ENCODE measurements at places on chromosomes 12 and 14.
A peak's percentile ranks its signal among the peaks of the same experiment; 100 is the strongest.

DNA sequence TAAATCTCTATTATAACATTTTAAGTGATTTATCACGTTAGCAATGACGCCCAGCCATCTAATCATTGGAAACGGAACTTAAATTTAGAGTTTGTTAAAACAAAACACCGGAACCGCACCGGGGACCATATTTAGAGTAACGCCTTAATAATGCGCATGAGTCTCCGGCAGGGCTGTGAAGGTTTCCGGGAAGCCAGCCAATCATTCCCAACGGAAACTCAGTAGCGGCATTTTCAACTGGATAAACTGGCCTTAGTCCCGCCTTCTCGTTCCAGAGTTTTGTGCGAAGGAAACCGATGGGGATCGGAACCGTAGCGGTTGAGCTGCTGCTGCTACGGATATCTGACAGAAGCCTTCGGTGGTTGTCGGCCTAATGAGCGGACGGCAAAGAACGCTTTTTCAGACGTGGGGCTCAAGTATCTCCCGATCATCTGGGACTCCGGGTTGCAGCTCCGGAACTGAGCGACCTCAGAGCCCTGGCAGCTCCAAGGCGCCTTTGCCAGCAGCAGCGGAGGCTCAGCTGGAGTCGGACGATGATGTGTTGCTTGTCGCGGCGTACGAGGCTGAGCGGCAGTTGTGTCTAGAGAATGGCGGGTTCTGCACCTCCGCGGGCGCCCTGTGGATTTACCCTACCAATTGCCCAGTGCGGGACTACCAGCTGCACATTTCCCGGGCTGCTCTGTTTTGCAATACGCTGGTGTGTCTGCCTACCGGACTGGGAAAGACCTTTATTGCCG lies at the start of gene FANCM:
TSS of gene FANCM (plus strand) at position 272 of the 737 bp plus-strand sequence. CDS start at position 374, 102 bp downstream.
- DNase-seq: peak; percentile 95

GRCh38 chr12:114984634-114985061 lies 300.7 kb upstream of the TBX3 start:
- no peak for DNase-seq

- no peak for DNase-seq
These were observed 101.1 kb downstream of the KTN1 start for GRCh38 chr14:55681096-55681495.

- DNase-seq: no peak
These were observed 218.1 kb downstream of the MON2 start for GRCh38 chr12:62684570-62685295.

- DNase-seq: no peak
These were observed 108.2 kb downstream of the STXBP6 start for GRCh38 chr14:24941719-24942118.

DNA sequence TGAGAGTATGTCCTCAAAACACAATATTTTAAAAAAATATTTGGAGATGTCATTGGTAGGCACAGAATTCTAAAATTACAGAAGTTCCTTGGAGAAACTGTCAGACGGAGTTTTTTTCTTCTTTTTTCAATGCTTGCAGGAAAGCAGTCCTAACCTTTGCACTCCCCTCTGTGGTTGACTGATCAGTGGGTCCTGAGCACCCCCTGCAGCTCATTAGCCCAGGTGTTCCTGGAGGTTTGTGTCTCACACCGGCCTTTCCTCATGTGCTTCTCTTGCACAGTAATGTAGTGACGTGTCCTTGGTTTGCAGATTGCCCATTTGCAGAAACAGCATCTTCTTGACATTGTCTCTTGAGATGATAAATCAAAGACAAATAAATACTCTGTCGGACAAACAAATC lies 513.0 kb downstream of the TMEM121 start:
- DNase-seq: no peak

DNA sequence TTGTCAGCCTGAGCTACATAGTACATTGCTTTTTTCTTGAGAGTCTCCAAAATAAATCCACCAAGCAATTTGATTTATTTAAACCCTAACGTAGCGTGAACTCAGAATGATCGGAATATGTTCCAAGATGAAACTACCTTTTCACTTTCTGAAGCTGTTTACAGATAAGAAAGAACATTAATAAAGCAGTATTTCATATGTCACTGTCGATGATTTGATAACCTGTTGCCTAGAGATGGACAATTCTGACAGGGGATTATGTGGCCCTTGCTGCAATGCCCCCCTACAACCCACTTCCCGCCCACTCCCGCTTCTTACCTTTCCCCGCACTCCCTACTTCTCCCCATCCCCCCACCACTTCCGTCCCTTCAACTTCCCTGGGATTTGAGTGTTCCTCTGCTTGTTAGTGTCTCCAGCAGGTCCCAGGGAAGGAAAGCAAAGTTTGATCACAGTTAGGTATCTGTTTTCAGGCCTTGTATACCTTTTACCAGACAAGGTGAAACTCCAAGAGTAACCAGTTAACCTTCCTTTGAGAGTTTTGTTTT lies 229.2 kb upstream of the HMGA2 start:
- DNase-seq: no peak

GRCh38 chr12:75481013-75481705 lies 604 bp downstream of the GLIPR1 start:
- no peak for DNase-seq

- DNase-seq: no peak
These were observed 16.1 kb upstream of the KRT80 start for GRCh38 chr12:52207895-52208294.

GRCh38 chr12:53298164-53298563 lies 1.3 kb upstream of the MYG1 start:
- DNase-seq: no peak

- no peak for DNase-seq
These were observed 132.9 kb upstream of the SLC35F4 start for GRCh38 chr14:57998766-57999165.

DNA sequence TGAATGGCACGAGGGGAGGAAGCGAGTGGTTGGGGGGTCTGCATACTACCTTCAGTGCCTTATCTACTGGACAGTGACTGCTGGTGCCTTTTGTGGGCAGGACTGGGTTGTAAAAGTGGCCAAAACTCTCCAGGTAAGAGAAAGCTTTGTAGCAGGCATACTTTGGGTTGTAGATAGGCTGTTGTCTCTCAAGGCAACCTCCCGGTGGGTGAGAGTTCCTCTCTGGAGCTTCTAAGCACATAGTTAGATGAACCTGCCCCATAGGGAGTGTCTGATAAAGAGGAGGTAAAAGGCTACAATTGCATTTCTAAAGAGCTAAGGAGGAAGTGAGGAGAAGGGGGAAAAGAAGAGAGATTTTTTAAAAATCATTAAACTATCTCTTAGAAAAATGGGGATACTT lies 4.2 kb upstream of the DAD1 start:
- no peak for DNase-seq

DNA sequence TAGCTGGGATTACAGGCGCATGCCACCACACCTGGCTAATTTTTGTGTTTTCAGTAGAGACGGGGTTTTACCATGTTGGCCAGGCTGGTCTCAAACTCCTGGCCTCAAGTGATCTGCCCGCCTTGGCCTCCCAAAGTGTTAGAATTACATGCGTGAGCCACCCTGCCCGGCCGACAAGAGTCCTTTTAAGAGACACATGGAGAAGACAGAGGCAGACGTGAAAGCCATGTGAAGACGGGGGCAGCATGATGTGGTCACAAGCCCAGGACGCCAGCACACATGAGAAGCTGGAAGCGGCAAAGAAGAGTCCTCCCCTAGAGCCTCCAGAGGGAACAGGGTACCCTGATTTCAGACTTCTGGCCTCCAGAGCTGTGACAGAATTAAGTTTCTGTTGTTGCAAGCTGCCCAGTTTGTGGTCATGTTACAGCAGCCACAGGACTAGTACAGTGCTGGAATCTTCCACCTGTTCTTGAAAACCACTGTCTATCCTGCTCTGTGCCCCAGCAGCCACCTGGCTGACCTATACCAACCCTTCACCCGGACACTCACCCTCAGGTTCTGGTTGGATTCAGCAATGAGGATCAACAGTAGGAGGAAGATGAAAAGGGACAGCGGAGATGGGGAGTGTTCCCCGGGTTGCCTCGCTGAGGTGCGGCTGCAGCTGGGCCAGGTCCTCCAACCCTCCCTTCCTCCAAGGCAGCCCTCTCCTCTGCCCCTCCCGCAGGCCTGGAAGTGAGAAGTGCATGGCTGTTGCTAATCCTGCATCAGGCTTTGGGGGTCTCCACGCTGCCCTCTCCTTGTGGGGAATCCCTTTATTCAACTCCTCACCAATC lies 16.9 kb downstream of the VPS37B start:
- no peak for DNase-seq

DNA sequence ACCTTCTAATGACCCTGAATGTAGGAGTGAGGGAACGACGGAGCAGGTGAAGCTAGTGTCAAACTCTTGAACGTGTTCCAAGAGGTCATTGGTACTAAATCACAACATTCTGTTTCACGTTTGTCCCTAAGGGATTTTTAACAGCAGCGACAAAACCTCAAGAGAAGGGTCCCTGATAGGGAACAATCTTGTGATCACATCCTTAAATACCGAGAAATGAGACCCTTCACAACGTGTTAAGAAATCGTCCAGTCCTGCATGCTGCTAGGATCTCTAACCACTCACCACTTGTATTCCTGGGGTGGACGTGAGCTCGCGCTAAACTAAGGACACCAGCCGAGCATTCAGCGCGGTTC lies 134.1 kb upstream of the KRAS start:
- DNase-seq: no peak

GRCh38 chr12:113325916-113326315 lies 9.0 kb downstream of the SLC8B1 start:
- DNase-seq: no peak

DNA sequence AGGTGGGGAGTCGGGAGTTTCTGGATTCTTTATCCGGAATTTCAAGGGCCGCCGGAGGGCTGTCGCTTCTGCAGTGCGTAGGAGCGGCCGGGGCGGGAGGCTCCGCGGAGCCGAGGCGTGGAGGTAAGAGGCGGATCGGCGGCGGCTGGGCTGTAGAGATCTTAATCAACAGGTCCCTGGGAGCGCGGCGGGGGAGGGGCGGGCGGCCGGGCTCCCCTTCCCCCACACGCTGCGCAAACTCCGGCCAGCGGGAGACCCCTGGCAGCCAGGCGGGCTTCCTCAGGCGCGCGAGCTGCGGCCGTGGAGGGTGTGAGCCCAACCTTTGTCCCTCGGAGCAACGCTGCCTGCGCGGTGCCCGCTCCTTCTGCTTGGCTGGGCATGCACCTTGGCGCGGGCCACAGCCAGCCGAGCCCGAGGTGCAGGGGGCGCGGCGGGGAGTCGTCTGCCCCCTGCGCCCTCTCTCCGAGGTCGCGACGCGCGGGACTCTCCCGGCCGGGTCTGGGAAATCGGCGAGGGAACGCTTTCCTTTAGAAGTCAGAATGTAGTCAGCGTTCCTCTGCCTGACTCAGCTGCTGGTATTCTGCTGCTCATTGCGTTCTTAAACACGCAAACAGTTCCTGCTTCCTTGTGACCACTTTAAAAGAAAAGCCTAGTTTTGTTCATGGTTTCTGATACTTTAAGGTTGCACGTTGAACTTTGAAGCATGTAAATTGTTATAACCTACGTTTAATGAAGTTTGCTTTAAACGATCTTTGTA lies at the start of gene PALS1:
TSS of gene PALS1 (plus strand) at position 25 of the 757 bp plus-strand sequence. CDS start 37,736 bp downstream, outside the sequence.
- DNase-seq: peak; percentile 70

- DNase-seq: no peak
These were observed 16.3 kb downstream of the BORCS5 start for GRCh38 chr12:12372946-12373722.

DNA sequence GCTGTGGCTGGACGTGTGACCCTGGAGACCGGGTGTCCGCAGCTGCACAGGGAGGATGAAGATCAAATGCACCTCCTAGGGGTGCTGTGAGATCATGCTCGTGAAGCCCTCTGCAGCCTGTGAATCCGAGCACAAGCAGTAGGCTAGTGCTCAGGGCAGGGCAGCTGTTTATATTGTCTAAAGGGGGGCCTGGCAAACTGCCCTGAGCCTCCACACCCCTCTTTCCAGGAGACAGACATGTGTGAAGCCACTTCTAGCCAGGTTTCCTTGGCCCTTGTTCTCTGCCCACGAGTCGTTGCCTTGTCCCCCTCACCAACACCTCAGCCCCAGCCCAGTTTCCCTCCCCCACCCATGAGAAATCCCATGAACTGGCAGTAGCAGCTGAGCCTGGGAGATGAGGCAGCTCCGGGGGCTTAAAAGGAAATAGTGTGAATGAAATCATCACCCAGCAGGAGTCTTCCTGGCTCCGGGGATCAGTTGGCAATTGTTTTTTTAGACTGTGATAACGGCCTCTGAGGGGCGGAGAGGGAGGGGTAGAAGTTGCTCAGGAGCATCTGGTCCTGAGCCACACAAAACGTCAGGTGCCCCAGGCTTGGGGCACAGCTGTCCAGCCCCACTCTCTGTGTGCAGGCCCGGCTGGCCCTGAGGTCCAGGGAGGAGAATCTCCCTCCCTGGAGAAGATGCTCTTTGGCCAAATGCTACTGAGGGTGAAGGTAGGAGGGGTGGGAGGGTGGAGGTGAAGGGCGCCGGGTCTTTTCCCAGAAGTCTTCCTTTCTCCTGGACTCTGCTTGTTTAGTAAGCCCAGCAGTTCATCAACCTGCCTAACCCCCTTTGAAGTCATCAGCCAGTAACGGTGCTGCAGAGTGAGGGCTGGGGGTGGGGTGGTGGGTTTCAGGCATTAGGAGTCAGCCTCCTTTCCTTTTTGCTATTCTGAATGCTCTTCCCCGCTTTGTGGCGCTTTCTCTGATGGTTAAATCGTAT lies 4.0 kb downstream of the FGF6 start:
- DNase-seq: no peak

- DNase-seq: no peak
These were observed 2.1 kb upstream of the NDRG2 start for GRCh38 chr14:21026988-21027315.

GRCh38 chr14:24804552-24805212 lies 170.7 kb upstream of the GZMB start:
- no peak for DNase-seq

- DNase-seq: no peak
These were observed 132.8 kb upstream of the FSCB start for GRCh38 chr14:44639781-44640385.

DNA sequence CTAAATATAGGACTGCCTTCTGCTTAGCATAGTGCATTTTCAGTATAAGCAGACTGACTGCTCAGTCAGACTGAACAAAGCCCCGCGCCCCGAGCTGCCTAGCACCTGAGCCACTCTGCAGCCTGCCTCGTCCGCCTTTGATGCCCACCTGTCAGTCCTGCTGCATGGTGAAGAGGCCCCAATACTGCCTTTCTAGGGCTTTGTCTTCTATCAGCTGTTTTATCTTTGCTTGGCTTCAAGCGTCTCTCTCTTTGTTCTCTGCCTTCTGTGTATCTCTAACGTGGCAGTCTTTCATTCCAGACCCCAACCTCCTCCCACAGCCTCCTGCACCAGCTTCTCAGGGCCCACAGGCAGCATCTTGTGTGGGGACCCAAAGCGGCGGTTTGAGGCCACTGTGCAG lies 1001.0 kb downstream of the VRK1 start:
- no peak for DNase-seq

GRCh38 chr14:100425429-100425827 lies 102.3 kb downstream of the SLC25A47 start:
- no peak for DNase-seq

GRCh38 chr14:24372701-24373416 lies 4.9 kb downstream of the NFATC4 start:
- no peak for DNase-seq

All from epithelial cell of proximal tubule (primary cell).